Cardiac muscle cell (in vitro differentiated cells and primary cell): ENCODE measurements at places on chromosomes 11 and 22. TPM values are rescaled to one million over a fixed set of nuclear protein-coding genes. Genes with fewer than 3 reads are reported as not detected.

GRCh38 chr11:75287579-75287978 is 47.0 kb downstream of the TPBGL start:
- peaks cover 5% of the 10 kb centered on the region for H3K4me1 ChIP-seq
- no peaks in the 10 kb centered on the region for H3K36me3 ChIP-seq
- no peaks in the 10 kb centered on the region for H3K27me3 ChIP-seq

- peak; percentile 62 for DNase-seq
- H3K4me3 ChIP-seq, result no peak overlapping the region
- H3K27ac ChIP-seq, result peak overlapping the region; percentile 26
- no peaks in the 10 kb centered on the region for H3K36me3 ChIP-seq
Observed at GRCh38 chr22:46108564-46109473, 41.5 kb upstream of the PPARA start.

The MIF gene
- 855 and 1,357 TPM in 2 replicates for total RNA-seq

The KCNQ1OT1 gene
- 3.1 and 8.8 TPM in 2 replicates for total RNA-seq

- H3K4me1 ChIP-seq, result no peaks in the 10 kb centered on the region
- H3K27me3 ChIP-seq, result no peaks in the 10 kb centered on the region
- no peak for DNase-seq
- H3K27ac ChIP-seq, result no peak overlapping the region
- no peak overlapping the region for H3K4me3 ChIP-seq
Observed at GRCh38 chr11:125154378-125155099, 10.0 kb upstream of the PKNOX2 start.

- no peak overlapping the region for H3K27ac ChIP-seq
- H3K27me3 ChIP-seq, result no peaks in the 10 kb centered on the region
- no peak for DNase-seq
Observed at GRCh38 chr11:129655247-129655832, 160.3 kb upstream of the TMEM45B start.

GRCh38 chr22:29308791-29309262 is 2.4 kb downstream of the GAS2L1 start:
- DNase-seq, result peak; percentile 69
- H3K27ac ChIP-seq, result no peak overlapping the region
- H3K4me3 ChIP-seq, result no peak overlapping the region
- peaks cover 13% of the 10 kb centered on the region for H3K4me1 ChIP-seq

GRCh38 chr22:48811885-48812284 is 1015.8 kb downstream of the BRD1 start:
- H3K4me1 ChIP-seq, result no peaks in the 10 kb centered on the region
- H3K4me3 ChIP-seq, result no peak overlapping the region
- no peak overlapping the region for H3K27ac ChIP-seq
- no peaks in the 10 kb centered on the region for H3K27me3 ChIP-seq
- no peak for DNase-seq

DNA sequence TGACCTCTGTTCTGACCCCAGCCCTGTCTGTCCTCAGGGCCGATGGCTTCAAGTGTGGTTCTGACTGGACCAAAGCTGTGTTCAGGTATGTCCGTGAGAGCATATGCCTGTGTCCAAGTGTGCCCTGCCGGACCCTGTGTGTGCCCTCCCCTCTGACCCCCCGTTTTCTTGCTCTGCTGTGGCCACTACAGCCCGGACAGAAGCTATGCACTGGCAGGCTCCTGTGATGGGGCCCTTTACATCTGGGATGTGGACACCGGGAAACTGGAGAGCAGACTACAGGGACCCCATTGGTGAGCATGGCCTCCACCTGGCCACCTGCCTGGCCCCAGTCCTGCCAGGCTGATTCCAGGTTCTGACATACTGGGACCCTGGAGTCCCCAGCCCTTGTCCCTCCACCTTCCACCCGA is 14.5 kb downstream of the ATG16L2 start:
- no peak for DNase-seq
- H3K27me3 ChIP-seq, result no peaks in the 10 kb centered on the region
- no peak overlapping the region for H3K27ac ChIP-seq
- H3K36me3 ChIP-seq, result no peaks in the 10 kb centered on the region
- H3K4me3 ChIP-seq, result no peak overlapping the region
- H3K4me1 ChIP-seq, result peaks cover 15% of the 10 kb centered on the region

The ZC3H12C gene
- total RNA-seq, result 7.0 and 7.1 TPM in 2 replicates

The CD44 gene
- 11.2 and 41.3 TPM in 2 replicates for total RNA-seq

DNA sequence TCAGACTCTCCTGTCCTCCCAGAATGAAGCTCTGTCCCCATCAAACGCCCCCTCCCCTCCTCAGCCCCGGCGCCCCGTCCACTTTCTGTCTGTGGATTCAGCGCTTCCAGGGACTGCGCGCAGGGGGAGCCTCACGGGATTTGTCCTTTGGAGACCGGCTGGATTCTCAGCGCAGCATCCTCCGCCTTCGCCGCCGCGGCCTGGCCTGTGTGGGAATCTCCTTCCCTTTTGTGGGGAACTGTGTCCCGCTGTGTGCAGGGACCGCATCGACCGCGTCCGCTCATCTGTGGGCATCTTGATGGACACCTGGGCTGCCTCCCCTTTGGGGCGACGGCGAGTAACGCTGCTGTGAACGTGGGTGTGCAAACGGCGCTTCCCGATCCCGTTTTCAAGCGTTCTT is 1.1 kb upstream of the SCT start:
- no peaks in the 10 kb centered on the region for H3K36me3 ChIP-seq
- peak overlapping the region; percentile 90 for H3K27ac ChIP-seq
- peaks cover 15% of the 10 kb centered on the region for H3K4me1 ChIP-seq
- H3K4me3 ChIP-seq, result no peak overlapping the region
- no peak for DNase-seq

- no peak overlapping the region for H3K4me3 ChIP-seq
- no peaks in the 10 kb centered on the region for H3K36me3 ChIP-seq
- no peak for DNase-seq
- H3K27me3 ChIP-seq, result peaks cover 11% of the 10 kb centered on the region
- no peaks in the 10 kb centered on the region for H3K4me1 ChIP-seq
- H3K27ac ChIP-seq, result no peak overlapping the region
Observed at GRCh38 chr11:111531687-111532364, 8.7 kb upstream of the LAYN start.

DNA sequence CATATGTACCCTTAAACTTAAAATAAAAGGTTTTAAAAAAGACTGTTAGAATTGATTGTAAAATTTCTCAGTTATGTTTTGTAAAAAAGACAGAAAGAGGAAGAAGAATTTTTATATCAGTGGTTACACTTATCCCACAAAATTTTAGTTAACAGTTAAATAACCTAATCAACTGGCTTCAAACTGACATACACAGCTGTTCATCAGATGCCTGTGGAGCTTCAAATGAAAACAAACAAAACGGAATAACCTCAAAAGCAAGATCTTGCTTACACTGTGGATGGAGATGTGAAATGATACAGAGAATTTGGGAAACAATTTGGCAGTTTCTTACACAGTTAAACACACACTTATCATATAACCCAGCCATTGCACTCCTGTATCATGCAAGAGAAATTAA is 521.0 kb downstream of the ETS1 start:
- no peaks in the 10 kb centered on the region for H3K27me3 ChIP-seq
- no peaks in the 10 kb centered on the region for H3K4me1 ChIP-seq
- no peaks in the 10 kb centered on the region for H3K36me3 ChIP-seq
- no peak overlapping the region for H3K4me3 ChIP-seq
- DNase-seq, result no peak
- H3K27ac ChIP-seq, result no peak overlapping the region

GRCh38 chr11:65894034-65894591 is 3.6 kb downstream of the CCDC85B start:
- peaks cover 38% of the 10 kb centered on the region for H3K27me3 ChIP-seq
- no peak overlapping the region for H3K27ac ChIP-seq
- DNase-seq, result no peak
- H3K4me1 ChIP-seq, result peaks cover 22% of the 10 kb centered on the region
- no peaks in the 10 kb centered on the region for H3K36me3 ChIP-seq

The RPLP2 gene
- total RNA-seq, result 523 and 1,109 TPM in 2 replicates

The MFRP gene
- not detected in 2 replicates for total RNA-seq

The RFPL2 gene
- total RNA-seq, result 0.25 and 0.51 TPM in 2 replicates

- H3K4me1 ChIP-seq, result no peaks in the 10 kb centered on the region
- H3K36me3 ChIP-seq, result no peaks in the 10 kb centered on the region
- H3K27me3 ChIP-seq, result no peaks in the 10 kb centered on the region
- DNase-seq, result no peak
Observed at GRCh38 chr11:59862252-59862651, 4.0 kb downstream of the TCN1 start.

GRCh38 chr11:110580571-110580970 is 131.7 kb downstream of the ARHGAP20 start:
- no peaks in the 10 kb centered on the region for H3K36me3 ChIP-seq
- no peak for DNase-seq
- peaks cover 10% of the 10 kb centered on the region for H3K4me1 ChIP-seq
- no peak overlapping the region for H3K27ac ChIP-seq
- H3K27me3 ChIP-seq, result no peaks in the 10 kb centered on the region
- no peak overlapping the region for H3K4me3 ChIP-seq

The P2RX6 gene
- total RNA-seq, result 8.6 and 11.8 TPM in 2 replicates

- no peak overlapping the region for H3K4me3 ChIP-seq
- no peaks in the 10 kb centered on the region for H3K27me3 ChIP-seq
- peaks cover 40% of the 10 kb centered on the region for H3K4me1 ChIP-seq
- no peak for DNase-seq
Observed at GRCh38 chr22:37485395-37486223, 575 bp downstream of the MFNG start.

DNA sequence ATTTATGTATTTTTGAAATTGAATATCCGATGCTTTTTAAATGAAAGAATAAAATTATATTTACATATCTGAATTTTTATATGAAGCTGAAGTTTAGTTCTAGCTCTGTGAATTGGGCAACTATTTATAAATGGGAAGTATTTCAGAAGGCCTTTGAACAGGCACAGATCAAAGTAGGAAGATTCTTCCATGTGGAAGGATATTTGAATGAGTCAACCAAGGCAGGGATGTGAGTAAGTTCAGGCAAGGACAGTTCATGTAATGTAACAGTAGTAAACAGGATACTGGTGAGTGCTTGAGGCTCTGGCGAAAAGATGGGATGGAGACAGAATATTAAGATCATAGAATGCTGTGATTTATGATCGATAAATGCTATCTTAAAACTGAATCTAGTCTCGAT is 417.8 kb upstream of the CCDC179 start:
- H3K27me3 ChIP-seq, result no peaks in the 10 kb centered on the region
- H3K4me3 ChIP-seq, result no peak overlapping the region
- no peak overlapping the region for H3K27ac ChIP-seq
- H3K36me3 ChIP-seq, result no peaks in the 10 kb centered on the region
- no peak for DNase-seq
- no peaks in the 10 kb centered on the region for H3K4me1 ChIP-seq

The CFAP300 gene
- 1.1 and 2.9 TPM in 2 replicates for total RNA-seq

The NFAM1 gene
- total RNA-seq, result 0.67 and 2.1 TPM in 2 replicates

GRCh38 chr11:70360211-70360610 is 38.1 kb upstream of the CTTN start:
- H3K27me3 ChIP-seq, result no peaks in the 10 kb centered on the region
- no peak overlapping the region for H3K27ac ChIP-seq
- no peak for DNase-seq
- H3K4me1 ChIP-seq, result no peaks in the 10 kb centered on the region
- peaks cover 29% of the 10 kb centered on the region for H3K36me3 ChIP-seq

GRCh38 chr11:85385547-85385946 is 241.6 kb downstream of the DLG2 start:
- no peak overlapping the region for H3K4me3 ChIP-seq
- no peak overlapping the region for H3K27ac ChIP-seq
- no peaks in the 10 kb centered on the region for H3K4me1 ChIP-seq
- no peaks in the 10 kb centered on the region for H3K27me3 ChIP-seq

DNA sequence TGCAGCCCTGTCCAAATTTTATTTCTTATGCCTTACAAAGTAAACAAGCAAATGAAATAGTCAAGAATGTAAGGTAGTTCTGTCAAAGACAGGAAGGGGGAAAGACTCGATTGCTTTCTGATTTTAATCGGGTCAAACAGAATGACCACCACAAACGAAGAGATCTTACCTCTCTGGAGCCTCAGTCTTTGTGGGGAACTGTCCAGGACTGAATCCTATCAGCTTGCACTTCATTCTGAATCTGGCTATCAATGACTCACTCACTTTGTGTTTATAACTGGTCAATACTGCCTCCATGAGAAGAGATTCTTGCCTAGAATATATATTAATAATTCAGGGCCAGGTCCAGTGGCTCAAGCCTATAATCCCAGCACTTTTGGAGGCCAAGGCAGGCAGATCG is 17.2 kb downstream of the MSANTD2 start:
- no peak for DNase-seq
- no peak overlapping the region for H3K27ac ChIP-seq
- H3K4me1 ChIP-seq, result no peaks in the 10 kb centered on the region
- H3K4me3 ChIP-seq, result no peak overlapping the region

- no peak overlapping the region for H3K4me3 ChIP-seq
- H3K4me1 ChIP-seq, result no peaks in the 10 kb centered on the region
- peaks cover 15% of the 10 kb centered on the region for H3K36me3 ChIP-seq
- no peak overlapping the region for H3K27ac ChIP-seq
Observed at GRCh38 chr11:69076129-69076791, 27.5 kb downstream of the TPCN2 start.

- H3K4me3 ChIP-seq, result no peak overlapping the region
- no peaks in the 10 kb centered on the region for H3K4me1 ChIP-seq
- no peaks in the 10 kb centered on the region for H3K27me3 ChIP-seq
- no peak overlapping the region for H3K27ac ChIP-seq
Observed at GRCh38 chr11:61895718-61896059, 4.3 kb upstream of the FADS3 start.

DNA sequence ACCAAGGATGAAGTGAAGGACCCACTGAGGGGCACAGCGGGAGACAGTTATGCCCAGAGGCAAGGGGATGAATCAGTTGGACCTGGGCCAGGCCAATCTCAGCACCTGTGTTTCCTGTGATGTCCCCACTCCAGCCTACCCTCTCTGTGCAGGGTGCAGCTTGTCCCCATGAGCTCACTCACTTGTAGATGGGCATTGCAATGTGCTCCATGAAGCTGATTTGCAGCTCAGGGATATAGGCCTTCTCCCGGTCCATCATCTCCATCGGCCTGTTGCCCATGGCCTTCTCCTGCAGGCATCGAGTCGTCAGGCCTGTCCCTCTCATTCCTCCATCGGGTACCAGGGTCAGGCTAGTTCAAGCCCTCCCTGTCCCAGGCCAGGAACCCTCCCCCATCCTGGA is 96.2 kb downstream of the PDE2A start:
- H3K27me3 ChIP-seq, result peaks cover 11% of the 10 kb centered on the region
- H3K4me1 ChIP-seq, result no peaks in the 10 kb centered on the region
- H3K4me3 ChIP-seq, result no peak overlapping the region
- no peak overlapping the region for H3K27ac ChIP-seq
- no peak for DNase-seq

The TRPM5 gene
- 0.14 and 0.66 TPM in 2 replicates for total RNA-seq

- H3K4me1 ChIP-seq, result peaks cover 19% of the 10 kb centered on the region
- peak overlapping the region; percentile 83 for H3K27ac ChIP-seq
- no peak overlapping the region for H3K4me3 ChIP-seq
Observed at GRCh38 chr11:29773656-29774264, 243.1 kb downstream of the KCNA4 start.
